ENCODE measurements at places on chromosomes 2 and 18.

- no peak for DNase-seq
Observed at GRCh38 chr2:107313316-107313715, 427.3 kb upstream of the ST6GAL2 start.

DNA sequence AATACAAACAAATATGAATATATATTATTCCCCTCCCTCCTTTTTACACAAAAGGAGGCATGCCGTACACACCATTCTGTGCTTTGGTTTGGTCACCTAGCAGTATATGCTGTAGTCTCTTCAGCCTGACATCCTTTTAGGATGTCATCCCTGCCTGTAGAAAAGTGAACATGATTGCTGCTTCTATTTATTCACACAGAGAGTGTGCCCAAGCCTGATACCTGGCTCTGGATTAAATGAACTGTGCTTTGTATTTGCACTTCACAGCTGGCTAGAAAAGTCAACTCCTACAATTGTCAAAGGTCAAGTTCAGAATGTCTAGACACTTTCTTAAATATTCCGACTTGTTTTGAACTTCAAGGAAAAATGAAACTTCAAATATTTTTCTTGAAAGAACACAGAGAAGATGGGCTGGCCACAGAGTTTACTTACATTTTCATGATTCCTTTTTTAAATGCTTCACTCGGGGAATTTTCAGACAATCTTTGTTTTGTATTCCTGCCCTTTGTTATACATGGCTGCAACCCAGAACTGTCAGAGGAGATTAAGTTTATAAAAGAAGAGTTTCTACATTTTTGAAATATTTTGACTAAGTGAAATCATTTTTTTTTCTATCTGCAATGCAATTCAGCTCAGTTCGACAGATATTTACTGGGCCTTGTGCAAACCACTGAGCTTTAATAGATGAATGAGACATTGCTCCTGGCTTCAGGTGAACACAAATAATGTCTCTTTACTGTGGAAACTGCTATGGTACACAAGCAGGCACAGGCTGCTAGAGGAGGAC lies 33.5 kb downstream of the DAPL1 start:
- DNase-seq, result no peak

GRCh38 chr2:32264422-32265105 lies at the start of gene NLRC4:
Gene NLRC4, minus strand, starts transcription at chr2:32264886. Its CDS starts 8,111 bp downstream, at chr2:32256775.
- DNase-seq, result peak; percentile 68

GRCh38 chr2:43737097-43737854 lies 36.6 kb upstream of the DYNC2LI1 start:
- no peak for DNase-seq

DNA sequence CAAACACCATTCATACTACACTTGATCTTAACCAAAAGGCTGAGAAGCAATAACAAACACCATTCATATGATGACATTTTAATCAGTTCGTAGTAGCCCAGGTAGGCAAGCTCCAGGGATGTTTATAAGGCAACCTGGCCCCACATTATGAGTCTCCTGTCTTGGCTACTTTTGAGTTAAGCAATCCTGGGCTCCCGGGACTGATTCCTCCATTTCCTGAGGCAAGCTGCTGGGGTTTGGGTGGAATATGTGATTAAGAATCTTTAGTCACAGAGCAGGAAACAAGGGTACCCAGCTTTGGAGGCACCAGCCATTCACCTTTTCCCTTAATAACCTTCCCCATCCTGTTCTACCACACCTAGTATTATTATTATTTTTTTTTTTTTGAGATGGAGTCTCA lies 24.5 kb upstream of the SPRED2 start:
- no peak for DNase-seq

GRCh38 chr2:36477746-36478145 lies 120.2 kb downstream of the FEZ2 start:
- no peak for DNase-seq

DNA sequence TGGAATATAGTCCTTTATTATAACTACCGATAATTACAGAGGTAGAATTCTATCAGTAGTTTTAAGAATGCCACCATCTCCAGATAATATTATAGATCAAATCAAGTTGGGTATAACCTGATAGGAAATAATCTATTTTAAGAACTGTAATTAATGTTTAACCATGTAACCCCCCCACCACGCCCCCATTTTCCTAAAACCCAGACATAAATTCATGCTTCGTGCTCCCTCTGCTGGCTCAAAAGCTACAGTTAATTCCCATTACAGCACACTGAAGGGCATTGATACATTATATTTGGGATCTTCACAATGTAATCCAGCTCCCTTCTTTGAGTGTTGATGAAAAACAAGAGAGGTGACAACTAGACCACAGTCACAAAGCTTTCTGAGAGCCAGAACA lies 228.0 kb upstream of the SMAD7 start:
- no peak for DNase-seq

DNA sequence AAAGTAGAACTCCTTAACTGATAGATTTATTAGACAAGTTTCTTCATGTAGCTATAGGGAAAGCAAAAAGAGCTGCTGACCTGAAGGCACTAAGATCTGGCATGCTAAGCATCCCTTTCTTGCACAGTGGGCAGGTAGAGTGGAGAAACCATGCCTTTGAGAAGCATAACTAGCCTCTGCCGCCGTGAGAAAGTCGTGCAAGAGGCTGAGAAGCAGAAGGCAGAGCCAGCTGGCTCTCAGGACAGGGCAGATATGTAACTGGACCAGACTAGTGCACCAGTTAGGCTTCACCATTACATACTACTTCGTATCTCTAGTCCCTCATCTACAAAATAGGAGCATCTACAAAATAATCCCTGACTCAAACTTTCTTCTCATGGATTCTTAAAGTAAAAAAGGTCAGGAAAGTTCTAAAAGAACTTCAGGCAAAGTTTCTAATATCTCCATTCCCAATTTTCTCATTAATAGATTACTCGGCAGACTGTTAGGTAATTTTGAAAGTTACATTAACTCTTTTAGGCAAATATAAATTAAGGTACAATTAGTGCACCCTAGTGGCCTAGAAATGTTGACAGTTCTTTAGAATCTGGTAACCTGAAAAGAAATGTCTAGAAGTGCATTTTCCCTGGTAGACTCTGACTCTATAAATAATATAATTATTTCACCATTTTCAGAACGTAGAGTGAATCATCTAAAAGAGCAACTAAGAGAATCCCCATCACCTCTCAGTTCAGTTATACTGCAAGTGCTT lies 10.3 kb downstream of the ERBB4 start:
- DNase-seq, result no peak

GRCh38 chr18:31077878-31078277 lies 24.3 kb downstream of the DSC2 start:
- DNase-seq, result no peak

DNA sequence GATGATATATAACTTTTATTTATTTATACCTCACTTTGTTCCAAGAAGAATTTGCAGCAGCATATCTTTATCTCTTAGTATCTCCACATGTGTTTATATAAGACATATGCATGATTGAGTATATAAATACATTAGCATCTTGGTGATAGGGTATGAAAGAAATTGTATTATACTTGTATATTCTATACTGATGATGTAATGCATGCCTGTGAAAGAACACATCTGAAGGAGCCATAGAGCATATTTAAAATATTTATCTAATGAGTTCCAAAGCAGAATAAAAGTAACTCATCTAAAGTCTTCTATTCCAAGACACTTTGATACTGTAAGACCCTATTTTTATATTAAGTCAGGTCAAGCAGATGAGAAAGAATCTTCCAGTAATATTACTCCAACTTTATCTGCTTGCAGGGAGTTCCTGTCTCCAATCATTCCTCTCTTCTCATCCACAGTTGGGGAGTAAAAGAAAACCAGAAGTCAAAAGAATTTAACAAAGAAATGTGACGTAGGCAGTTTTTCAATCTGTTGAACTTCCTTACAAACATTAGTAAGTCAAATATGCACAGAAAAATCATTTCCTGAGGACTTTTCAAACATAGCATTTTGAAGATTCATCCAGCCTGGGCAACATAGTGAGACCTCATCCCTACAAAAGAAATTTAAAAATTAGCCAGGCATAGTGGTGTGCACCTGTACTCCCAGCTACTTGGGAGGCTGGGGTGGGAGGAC lies 76.7 kb downstream of the DTNB start:
- DNase-seq, result no peak

DNA sequence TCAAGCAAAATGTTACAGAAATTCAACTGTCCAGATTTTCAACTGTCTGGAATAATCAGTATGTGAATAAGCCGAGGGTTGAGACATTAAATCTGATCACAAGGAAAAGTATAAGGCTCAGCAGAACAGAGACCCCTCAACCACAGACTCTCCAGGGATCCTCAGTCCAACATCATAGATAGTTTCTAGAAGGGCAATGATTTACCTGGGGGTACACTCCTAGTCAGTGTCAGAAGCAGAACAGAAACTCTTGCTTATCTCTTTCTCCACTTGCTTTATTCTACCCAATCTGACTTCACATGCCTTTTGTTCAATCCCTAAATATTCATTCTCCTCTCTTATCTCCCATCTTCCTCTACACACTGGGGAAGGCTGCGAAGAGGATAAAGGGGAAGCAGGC lies 36.4 kb downstream of the ICOS start:
- no peak for DNase-seq

GRCh38 chr2:110804915-110805314 lies 72.5 kb downstream of the ACOXL start:
- peak; percentile 72 for DNase-seq

- peak; percentile 86 for DNase-seq
Observed at GRCh38 chr2:74530239-74531187, 780 bp downstream of the HTRA2 start.

DNA sequence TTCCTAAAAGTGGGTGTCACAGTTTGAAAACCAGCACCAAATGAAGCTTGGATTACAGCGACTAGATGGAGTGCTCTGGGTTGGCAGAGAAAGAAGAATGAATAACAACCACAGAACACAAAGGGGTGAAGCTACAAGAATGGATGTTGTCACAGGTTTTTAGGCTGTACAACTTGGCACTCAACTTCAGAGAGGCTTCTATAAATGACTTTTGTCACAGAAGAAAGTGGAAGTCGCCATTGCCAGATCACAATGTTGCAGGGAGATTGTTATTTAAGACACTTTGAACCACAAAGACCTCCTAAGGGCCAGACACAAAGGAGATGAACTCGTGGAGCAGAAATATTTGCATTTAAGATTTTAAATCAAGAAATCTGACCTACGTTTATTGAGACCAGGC lies 354.2 kb downstream of the CDH7 start:
- DNase-seq, result no peak

DNA sequence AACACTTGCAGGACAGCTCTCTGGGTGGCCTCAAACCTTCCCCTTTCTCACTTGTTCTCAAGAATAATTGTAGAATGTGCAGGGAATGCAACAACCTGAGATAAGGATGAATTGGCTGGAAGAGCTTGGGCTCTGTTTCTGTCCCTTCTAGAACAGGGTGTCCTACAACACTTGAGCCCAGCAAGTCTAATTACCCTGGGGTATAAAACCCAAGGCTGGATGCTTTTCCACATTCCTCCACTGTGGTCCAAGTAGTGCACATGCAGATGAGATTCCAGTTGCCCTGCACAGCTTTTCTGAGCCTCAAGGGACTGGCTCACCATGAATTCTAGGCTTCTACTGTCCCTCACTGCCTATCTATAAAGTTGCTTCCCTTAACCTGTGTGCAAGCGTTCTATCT lies 140.8 kb upstream of the SPATS2L start:
- DNase-seq, result no peak

Measured in GM20000 (cell line).